ENCODE measurements at places on chromosomes 11 and 22.

- no peak for DNase-seq
Observed at GRCh38 chr11:25515576-25515975, 816.4 kb upstream of the ANO3 start.

DNA sequence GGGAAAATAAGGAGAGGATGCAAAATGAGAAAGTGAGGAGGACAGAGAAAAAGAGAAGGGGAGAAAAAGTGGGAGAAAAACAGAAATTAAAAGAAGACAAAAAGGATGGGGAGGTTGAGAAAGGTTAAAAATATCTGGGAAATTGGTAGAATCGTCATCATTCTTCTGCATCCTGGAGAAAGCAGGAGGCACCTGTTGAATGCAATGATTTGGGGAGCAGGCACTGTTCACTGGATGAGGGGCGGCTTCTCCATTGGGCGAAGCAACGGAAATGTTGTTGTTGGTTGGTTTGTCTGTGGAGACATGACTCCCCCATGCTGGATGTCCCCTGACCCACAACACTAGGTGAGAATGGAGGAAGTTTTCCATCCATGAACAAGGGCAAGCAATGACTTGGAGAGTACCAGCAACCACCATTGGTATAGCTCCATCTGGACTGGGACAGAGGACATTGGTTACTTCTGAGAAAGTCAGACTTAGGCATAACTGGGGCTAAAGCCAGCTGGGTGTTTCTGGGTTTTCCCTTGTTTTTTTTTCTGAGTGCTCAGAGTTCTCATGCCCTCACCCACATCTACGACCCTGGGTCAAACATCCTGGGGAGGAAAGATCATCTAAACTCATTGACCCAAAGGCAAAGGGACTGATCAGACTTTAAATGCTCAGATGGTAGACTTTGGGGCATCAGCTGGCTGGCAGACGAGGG is 11.9 kb upstream of the CD44 start:
- no peak for DNase-seq

- no peak for DNase-seq
Observed at GRCh38 chr11:112270551-112271180, 10.0 kb upstream of the PLET1 start.

GRCh38 chr11:116118138-116118470 is 613.9 kb upstream of the CADM1 start:
- DNase-seq: no peak

- no peak for DNase-seq
Observed at GRCh38 chr22:37609240-37610152, 862 bp downstream of the GGA1 start.

GRCh38 chr11:102560555-102561011 is 30.0 kb upstream of the MMP7 start:
- DNase-seq: no peak

GRCh38 chr11:120305286-120305685 is 19.8 kb upstream of the TLCD5 start:
- no peak for DNase-seq

GRCh38 chr11:23398052-23398451 is 537.8 kb upstream of the CCDC179 start:
- no peak for DNase-seq
